WTC11 (cell line): ENCODE measurements at places on chromosomes 5 and 9. TPM values are rescaled to one million over a fixed set of nuclear protein-coding genes. Genes with fewer than 3 reads are reported as not detected.

The IFNA21 gene
- not detected in 3 replicates for total RNA-seq

GRCh38 chr5:117107859-117108258 is 533.2 kb upstream of the SEMA6A start:
- no peak for DNase-seq

DNA sequence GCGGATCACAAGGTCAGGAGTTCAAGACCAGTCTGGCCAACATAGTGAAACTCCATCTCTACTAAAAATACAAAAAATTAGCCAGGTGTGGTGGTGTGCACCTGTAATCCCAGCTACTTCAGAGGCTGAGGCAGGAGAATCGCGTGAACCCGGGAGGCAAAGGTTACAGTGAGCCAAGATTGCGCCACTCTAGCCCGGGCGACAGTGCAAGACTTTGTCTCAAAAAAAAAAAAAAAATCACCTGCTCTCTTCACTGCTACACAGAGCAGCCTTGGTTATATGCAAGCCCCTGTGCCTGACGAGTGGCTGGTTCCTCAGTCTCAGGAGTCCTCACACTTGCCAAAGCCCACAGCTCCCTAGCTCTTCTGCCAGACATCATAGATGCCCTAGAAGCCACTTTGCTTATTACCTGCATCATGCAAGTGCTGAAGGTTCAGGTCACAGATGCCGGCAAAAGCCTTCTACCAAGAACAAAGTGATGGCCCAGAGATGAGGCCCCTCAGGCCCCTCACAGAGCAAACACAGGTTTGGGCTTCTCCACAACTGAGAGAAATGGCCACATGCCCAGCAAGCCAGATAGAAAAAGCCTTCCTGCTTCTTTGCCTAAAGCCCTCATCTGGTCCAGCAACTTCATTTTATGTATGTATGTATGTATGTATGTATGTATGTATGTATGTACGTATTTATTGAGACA is 176.4 kb downstream of the AUH start:
- DNase-seq, result no peak

DNA sequence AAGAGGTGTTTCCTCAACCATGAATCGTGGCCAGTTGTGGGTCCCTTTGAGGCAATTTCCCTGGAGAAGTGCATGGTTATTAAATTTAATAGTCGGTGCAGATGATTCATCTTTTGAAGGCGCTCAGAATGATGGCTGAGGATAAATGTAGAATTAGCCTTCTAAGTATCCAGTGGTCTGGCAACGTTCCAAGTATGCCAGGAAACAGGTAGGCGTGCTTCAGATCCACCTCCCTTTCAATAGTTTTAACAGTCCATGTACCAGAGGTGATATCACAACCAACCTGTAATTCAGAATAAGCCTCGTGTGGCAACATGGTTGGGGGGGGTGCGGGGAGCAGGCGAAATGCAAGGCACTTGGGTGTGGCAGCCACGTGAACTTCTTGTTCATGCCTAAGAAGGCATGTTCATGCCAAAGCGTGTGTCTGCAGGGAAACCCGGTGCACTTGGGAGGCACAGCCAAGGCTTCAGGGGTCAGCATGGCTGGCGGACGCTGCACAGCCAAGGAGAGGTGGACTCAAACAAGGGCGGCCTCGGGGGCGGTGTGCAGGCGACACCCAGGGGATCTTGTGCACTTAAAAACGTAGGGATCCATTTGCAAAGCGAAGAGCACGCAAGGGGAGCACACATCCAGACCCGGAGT is 5.2 kb upstream of the NKD2 start:
- DNase-seq, result peak; percentile 12

- DNase-seq, result no peak
Observed at GRCh38 chr5:147805030-147805454, 22.5 kb upstream of the JAKMIP2 start.

- no peak for DNase-seq
Observed at GRCh38 chr5:92850886-92851285, 730.1 kb downstream of the NR2F1-AS1 start.

DNA sequence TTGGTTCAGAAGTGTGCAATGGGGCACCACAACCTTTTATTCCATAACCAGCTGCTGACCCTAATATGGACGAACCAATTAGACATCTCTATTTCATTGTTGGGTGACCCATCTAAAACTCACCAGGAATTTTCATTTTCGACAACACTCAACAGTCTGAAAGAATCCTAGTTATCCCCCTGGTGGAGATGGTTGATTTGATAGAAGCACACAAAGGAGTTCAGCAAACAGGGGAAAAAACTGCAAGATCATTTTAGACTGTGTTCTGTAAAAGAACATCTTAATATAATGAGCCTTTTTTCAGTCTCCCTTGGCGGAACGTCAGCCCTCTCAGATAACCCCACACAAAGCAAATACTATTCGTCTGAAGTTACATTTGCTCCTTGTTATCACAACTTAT is 367.4 kb downstream of the KIAA0825 start:
- no peak for DNase-seq

The UBE2B gene
- total RNA-seq, result 34.6 to 39.7 TPM (median 39.2 TPM) in 3 replicates

DNA sequence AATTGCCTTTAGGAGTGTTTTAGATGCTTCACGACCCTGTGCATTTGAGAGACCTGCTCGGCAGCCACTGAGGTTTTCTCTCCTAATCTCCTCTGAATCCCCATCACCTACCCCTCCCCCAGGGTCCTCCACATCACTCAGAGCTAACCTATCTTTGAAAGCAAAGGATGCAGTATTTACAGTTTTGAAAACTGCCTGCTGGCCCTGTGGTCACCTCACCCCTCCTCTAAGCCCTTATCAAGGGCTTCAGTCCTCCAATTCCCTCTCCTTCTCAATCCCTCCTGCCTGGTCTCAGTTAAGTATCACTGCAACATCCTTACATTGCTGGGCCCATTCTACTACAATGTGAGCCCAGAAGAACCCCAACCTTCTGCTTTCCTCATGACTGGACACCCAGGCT is 4.6 kb downstream of the RPP25L start:
- DNase-seq, result no peak

- DNase-seq, result no peak
Observed at GRCh38 chr5:393846-394275, 49.1 kb upstream of the EXOC3 start.

- DNase-seq, result no peak
Observed at GRCh38 chr9:80644044-80644443, 1045.3 kb downstream of the TLE1 start.

DNA sequence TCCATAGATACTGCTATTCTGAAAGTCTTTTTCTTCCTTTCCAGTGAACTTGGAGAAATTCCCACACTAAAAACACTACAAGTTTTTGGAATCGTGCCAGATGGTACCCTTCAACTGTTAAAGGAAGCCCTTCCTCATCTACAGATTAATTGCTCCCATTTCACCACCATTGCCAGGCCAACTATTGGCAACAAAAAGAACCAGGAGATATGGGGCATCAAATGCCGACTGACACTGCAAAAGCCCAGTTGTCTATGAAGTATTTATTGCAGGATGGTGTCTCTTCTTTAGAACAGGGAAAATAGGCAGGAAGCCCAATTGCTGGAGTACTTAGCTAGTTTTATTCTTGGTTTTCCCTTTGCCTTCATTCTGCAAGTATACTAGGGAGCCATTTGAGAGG is 29.9 kb downstream of the SKP2 start:
- DNase-seq, result no peak

- DNase-seq, result no peak
Observed at GRCh38 chr9:137470785-137471184, 11.7 kb upstream of the NSMF start.

- DNase-seq, result peak; percentile 21
Observed at GRCh38 chr5:137580030-137580429, 80.9 kb upstream of the SPOCK1 start.

DNA sequence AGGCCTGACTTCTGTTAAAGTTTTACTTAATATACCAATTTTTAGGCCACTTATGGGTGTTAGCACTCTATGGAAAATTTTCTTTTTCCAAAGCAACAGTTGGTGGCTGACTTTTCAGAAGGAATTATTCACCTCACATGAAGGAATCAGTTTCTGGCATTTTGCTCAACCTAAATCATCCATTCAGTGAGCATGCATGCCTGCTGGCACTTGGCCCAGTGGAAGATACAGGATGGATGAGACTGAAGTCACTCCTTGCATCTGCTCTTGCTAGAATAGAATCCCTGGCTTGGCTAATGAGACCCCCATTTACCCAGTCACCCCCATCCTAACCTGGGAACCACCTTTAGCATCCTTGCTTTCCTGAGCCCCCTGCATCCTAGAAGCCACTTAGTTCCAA is 131.7 kb downstream of the WDR41 start:
- no peak for DNase-seq

- DNase-seq, result no peak
Observed at GRCh38 chr9:71210326-71210725, 88.9 kb upstream of the TRPM3 start.

The PHF24 gene
- total RNA-seq, result 0.34 to 0.59 TPM (median 0.53 TPM) in 3 replicates

DNA sequence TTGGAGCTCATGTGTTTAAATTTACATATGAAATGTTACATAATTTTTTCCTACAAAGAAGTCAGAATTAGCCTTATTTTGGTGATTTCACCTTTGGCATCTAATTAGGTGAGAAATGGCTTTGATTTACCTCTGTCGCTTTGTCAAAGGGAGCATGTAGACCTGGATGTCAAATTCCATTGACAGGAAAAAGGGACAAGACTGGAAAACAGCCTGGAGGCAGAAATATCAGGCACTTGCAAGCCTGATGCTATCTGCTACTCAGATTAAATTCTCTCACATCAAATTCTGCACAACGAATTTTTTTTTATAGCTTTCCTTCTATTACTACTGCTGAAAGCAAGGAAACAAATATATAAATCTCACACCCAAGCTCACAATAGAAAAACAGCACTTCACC is 54.1 kb upstream of the CTNND2 start:
- no peak for DNase-seq

The SUSD3 gene
- total RNA-seq, result 11.5 to 13.2 TPM (median 11.9 TPM) in 3 replicates

DNA sequence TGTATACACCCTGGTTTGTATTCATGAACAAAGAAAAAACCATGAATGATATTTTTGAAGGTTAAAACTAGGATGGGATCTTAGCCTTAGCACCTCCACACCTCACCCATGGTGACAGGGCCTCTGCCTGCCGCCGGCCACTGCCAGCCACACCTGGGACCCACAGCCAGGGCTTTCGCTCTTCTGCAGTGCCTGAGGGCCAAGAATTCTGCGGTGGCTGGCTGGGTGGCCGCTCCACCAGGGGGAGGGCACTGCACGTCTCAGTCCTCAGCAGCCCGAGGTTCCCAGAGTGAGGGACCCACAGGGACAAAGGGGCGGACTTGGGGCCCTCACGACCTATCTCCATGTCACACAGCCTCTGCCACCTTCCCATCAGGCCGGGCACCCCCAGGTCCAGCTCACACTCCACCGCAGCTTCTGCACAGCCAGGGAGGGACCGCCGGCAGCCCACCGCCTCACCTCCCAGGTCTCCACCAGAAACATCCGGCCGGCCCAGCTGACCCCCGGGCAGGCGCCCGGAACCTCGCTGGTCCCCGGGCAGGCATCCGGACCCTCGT is 6.9 kb downstream of the EXD3 start:
- DNase-seq, result no peak

The HRCT1 gene
- total RNA-seq, result 0.41 TPM in 1 of 3 replicates, not detected in the others

GRCh38 chr9:120432600-120432999 is 147.4 kb downstream of the CDK5RAP2 start:
- no peak for DNase-seq

DNA sequence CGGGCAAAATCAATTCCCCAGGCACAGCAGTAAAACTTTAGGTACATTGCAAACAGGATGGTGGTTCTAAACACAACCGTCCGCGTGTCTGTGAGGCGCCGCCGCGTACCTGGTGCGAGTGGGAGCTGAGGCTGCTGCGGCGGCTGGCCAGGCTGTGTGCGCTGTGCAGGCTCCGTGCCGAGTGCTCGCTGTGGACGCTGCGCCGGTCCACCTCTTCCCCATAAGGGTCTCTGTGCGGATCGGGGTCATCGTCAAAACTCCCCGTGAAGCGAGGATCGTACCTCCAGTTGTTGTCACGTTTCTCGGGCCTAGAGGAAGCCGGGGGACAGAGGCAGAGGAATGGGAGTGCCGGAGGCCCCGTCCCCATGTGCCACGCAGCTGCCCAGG is 16.7 kb downstream of the SEC16A start:
- no peak for DNase-seq

DNA sequence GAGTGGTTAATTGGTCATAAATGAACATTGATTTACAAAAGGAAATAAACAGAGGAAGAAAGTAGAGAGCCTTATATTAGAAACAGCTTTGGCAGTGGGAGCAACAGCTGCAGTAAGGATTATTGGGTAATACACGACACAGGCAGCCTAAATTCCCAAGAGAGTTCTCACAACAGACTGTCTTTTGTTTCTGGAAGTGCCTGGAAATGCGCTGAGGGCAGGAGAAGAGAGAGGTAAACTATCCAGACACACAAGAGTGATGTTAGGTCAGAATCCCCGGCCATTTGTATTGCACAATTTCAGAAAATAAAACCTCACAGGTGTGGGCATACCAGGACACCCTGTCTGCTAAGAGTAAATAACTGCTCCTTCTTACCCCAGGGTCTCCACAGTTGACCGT is 450.4 kb upstream of the CTNND2 start:
- no peak for DNase-seq

- DNase-seq, result no peak
Observed at GRCh38 chr5:163409384-163409783, 28.0 kb upstream of the CCNG1 start.

DNA sequence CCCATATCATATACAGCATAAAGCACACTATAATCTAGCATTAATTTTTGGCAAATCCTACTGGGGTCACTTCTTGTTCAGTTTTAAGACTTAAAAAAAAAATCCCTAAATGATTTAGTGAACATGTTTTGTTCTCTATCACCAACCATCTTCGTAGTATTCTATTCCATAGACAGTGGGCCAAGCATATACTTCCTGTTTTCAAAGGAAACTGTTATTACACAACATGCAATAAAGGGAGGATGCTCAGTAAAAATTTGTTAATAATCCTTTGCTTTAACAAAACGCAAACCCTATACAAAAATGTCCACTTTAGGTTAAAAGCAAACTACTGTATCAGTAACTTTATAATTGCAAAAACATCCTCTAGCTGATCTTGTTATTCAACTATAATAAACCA is 13.0 kb downstream of the CCNH start:
- DNase-seq, result no peak

The NEK6 gene
- 19.2 to 23.0 TPM (median 21.4 TPM) in 3 replicates for total RNA-seq

DNA sequence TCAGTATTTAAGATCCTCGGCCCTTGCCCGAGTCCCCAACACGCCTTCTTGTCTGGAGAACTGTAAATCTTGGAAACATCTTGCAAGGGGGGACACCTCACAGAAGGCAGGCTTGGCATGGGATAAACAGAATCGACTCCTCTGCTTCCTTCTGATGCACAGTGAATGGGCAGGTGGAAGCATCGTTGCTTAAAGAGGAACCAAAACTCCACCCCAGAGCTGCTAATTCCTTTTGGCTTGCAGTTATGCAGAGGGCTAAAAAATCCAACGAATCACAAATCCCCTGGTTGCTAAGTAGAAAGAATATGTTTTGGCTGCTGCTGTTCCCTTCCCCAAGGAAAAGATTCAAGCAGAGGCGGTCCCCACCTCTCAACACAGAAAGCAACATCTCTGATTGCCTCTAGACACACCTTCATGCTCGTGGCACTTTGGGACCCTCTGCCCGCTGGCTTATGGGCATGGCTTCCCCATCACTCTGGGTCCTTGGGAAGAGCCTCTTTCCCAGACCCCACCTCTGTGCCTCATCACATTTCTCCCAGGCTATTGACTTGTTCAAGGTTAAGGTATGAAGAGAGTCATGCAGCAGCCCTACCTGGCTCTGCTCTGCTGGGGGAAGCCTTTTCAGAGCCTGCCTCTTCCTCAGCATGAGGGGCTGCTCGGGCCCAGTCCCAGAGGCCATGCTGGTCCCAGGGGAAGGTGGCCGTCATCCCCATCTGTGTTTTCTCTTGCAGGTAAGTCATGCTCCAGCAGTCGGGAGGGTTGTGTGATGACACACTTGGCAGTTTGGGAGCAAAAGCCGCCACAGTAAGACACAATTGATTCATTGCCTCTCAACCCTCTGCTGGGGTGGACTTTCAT is 137.1 kb downstream of the KCNIP1 start:
- DNase-seq, result no peak
